ENCODE measurements at places on chromosomes 12 and 14.
A peak's percentile ranks its signal among the peaks of the same experiment; 100 is the strongest.

DNA sequence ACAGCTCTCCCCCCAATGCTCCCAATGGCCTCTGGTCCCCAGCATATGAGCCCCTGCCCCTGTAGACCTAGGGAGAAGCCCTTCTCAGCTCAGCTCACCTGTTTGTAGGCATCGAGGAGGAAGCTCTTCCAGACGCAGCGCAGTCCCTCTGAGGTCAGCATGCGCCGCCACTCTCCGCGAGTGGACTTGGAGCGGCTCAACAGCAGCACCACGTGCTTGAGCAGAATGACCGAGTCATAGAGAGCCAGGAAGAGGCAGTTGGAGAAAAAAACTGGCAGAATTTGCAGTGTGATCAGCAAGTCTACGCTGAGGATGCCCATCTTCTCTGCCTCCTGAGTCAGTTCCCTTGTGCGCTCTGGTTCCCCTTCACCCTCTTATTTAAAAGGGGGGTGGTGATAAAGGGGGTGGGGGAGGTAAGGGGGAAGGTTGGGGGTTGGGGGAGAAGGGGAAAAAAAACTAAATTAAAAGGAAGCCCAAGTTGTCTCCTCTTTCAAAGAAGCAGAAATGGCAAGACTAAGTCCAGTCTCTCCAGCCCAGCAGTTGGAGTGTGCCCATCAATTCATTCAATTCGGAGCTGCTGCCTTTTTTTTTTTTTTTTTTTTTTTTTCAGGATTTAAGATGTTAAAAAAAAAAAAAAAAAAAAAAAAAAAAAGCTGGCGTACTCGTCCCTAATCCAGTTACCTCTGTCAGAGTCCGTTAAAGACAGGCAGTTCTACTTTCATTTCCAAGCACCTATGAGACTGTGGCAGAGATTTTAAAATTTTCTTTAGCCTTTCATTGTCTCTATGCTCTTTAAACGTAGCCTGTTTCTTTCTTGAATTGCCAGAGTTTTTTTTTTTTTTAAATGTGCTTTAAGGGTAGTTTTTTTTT, at the start of gene DIO2:
TSS of gene DIO2 (minus strand) at position 352 of the 870 bp plus-strand sequence. CDS start at position 320, 32 bp downstream.
- peak; percentile 5 for DNase-seq

DNA sequence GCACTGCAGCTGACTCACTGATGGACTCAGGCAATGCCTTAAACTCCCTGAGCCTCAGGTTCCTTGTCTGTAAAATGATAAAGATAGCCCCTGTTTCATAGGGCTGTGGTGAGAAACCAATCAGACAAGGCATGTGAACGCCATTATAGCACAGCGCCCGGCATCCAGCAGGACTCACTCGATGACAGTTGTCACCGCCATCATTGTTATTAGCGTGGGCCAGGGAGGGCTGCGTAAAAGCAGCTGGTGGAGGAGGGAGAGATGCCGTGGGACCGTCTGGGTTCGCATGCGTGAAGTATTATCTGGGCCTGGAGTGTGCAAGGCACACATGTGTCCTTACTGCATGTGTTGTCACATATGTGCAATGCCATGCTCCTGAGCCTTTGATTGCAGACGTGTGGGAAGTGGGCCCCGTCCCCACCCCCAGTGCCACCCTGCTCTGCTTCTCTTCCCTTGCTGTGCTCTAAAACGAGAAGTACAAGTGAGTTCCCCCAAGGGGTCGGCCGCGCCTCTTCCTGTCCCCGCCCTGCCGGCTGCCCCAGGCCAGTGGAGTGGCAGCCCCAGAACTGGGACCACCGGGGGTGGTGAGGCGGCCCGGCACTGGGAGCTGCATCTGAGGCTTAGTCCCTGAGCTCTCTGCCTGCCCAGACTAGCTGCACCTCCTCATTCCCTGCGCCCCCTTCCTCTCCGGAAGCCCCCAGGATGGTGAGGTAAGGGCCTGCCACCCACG, at the start of gene PTPN6:
TSS of gene PTPN6 (plus strand) at position 546 of the 730 bp plus-strand sequence. CDS start at position 703, 157 bp downstream.
- no peak for DNase-seq

GRCh38 chr12:104407922-104408321, 48.8 kb upstream of the CHST11 start:
- DNase-seq: no peak

GRCh38 chr12:41476499-41477439, 288.6 kb downstream of the PDZRN4 start:
- DNase-seq: no peak

GRCh38 chr12:26833743-26834490, 923 bp upstream of the ITPR2 start:
- no peak for DNase-seq

DNA sequence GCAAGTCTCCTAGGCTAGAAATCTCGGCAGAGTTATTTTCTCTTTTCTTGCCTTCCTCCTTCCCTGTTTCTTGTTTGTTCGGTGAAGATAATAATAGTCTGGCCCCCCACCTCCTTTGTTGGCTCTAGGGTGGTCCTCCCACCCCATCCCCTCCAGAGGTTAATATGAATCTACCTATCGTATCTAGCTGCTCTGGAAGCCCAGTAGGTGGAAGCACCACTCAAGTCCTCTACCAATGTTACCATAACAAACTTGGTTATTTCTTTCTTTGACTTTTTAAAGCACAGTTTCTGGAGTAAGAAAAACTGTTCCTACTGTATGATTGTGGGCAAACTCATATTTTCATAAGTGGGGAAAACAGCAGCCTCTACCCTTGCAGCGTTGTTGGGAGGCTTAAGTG, 19.7 kb upstream of the GRIP1 start:
- DNase-seq: no peak

DNA sequence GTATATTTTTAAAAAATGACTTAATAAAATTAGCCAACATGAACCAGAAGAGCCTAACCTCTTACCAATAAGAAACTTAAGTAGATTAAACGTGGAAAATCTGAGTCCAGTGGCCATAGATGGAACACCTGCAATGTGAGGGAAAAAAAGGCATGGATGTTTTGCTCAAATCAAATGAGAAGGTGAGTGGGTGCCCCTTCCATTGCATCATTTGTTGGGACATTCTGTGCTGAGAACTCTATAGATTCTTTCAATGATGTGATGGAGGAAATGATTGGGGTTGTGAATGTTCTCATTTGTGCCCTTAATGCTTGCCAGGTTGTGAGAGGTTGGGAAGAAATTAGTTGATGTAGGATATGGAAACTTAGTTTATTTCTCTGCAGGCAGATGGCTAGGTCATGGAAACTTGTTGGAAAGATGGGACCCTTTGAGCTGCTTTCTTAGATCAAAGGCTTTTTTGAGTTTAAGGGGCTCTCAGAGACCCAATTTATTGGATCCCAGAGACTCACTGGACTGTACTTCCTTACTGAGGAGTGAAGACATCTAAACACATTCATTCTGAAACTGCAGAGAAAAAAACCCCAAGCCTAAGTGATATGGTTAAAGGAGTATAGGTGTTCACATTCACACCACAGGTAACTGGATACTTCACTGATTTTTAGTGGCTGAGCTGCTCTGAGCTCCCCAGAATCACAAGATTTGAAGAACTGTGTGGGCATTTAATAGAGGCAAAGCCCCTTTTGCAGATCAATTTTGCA, 95.9 kb downstream of the DACT1 start:
- DNase-seq: no peak

DNA sequence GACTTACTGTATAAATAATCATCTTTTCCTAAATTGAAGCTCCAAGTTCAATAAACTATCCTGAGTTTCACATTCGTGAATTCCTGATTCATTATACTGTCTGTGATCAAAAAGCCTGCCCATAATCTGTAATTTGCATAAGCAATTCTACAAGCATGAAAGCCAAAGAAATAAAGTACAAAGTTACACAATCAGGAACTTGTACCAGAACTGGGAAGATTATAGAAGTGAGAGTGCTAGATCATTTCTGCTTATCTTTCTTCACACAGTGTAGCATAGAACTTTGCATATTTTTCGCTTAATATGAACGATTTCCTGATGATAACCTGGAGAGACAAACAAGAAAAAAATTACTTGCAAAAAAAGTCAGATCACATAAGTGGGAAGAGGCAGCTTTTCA, 308.2 kb downstream of the C12orf50 start:
- DNase-seq: no peak

DNA sequence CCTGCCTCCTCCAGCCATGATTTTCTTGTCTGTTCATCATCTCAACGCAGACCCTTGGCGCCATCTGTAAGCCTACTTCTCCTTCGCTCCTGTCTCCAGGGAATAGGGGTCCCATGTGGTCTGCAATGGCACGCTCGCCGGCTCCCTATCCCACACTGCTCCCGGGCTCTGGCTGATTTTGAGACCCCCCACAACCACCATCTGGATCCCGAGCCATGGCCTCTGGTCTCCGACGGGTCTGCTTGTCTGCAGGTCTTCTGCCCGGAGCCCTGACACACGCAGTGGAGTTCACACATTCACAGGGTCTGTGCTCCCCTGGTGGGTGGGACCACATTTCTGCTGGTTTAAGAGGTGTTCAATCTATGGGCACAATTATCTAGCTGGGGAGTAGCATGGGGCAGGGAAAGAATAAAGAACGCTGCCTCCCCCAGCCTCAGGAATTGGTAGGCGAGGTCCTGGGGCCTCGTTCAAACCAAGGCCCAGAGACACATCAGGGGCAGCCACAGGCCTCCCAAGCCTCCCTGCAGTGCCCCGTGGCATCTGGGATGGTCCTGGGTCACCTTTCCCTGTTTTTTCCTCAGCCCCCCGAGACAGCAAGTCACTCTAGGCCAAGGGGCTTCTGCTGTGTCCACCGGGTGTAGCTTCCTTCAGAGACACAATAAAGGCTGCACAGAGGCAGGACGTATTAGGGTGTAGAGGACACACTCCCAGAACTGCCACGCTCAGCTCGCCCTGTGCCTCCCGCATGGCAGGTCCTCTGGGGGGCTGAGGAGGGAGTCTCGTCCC, 21.5 kb downstream of the FZD10 start:
- no peak for DNase-seq

GRCh38 chr12:19066475-19067001, 63.0 kb upstream of the PLEKHA5 start:
- DNase-seq: no peak

- DNase-seq: no peak
Measured at GRCh38 chr14:100605230-100605629, 18.0 kb upstream of the BEGAIN start.

DNA sequence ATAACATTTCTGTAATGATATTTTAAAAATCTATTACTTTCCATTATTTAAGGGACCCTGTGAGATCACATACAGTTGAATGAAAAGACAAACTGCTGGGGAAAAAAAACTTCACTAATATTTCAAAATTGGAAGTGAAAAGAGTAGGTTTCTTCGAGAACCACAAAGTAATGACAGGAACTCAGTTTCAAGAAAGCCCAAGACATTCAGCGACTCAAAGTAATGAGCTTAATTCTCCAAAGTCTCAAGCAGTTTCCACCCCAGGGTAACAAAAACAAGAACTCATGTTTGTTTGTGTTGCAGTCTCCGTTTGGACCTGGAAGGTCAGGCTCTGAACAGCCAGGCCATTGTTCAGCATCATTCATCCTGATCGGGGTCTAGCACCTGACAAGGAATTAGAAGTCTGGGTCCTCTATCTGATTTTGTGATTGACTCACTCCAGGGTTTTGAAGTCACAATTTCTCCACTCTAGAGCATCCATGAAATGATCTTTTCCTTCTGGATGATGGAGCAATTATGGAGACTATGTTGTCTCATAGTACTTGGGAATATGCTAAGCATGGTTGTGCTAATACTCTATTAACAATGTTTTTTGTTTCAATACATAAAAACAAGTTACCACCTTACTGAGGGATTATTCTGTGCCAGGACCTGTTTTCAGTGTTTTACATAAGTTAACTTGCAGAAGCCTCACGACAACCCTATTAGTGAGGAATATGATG, 126.9 kb downstream of the SLC25A21 start:
- no peak for DNase-seq

GRCh38 chr14:103127861-103128598, 4.8 kb downstream of the TNFAIP2 start:
- no peak for DNase-seq

DNA sequence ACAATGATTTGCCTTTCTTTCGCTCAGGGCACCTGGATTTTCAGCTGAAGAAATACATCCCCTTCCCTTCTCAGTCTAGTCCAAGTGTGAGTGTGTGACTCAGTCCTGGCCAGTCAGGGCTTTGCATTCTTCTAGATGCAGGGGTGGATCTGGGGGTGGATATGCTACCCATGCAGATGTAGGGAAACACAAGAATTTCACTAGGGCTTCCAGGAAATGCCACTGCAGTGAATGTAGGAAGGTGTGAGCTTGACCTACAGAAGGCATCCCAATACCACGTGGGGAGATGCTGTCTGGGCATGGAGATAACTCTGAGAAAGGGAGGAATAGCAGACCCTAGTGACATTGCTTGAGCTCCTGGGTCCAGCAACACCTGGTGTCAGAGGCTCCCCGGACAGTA, 404.2 kb downstream of the GLT1D1 start:
- DNase-seq: no peak

- DNase-seq: peak; percentile 74
Measured at GRCh38 chr12:2256915-2257314, 204.1 kb downstream of the CACNA1C start.

GRCh38 chr14:73567951-73568885, 795 bp upstream of the ACOT2 start:
- DNase-seq: peak; percentile 38

Data from fibroblast of skin of abdomen (primary cell).